Aorta (tissue), 5 donors: ENCODE measurements at places on chromosomes 7 and 10.

GRCh38 chr7:35748371-35748770, 52.5 kb upstream of the SEPTIN7 start:
- DNase-seq, result no peak

DNA sequence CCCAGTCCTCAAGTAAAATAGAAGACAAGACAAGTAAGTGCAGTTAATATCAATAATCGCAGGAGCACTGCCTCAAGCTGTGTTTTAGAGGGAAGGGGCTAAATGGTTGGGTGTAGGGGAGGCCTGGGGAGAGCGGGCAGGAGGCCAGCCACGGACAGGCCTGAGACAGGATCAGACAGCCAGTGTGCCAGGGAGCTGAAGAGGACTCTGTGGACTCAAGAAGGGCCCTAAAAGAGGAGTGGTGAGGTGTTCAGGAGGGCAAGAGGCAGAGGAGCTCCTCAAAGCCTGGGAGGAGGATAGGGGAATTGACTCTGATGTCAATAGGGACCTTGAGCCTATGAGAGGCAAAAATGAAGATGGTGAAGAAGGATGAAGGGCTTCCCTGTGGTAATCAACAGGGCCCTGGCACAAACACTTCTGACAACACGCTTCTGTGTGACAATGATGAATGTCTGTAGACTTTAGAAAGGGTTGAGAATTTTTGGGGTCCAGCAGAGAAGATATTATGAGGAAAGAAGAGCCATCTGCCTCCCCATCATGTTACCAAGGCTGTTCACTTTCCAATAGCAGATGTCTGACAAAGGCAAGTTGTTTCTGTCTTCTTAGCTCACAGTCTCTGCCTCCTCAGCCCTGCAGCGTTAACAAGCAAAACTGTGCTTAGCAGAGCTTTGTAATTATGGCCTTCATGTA, 2.4 kb upstream of the PTPRE start:
- no peak for DNase-seq

GRCh38 chr7:97873606-97874005, 1.4 kb upstream of the ASNS start:
- no peak for DNase-seq

DNA sequence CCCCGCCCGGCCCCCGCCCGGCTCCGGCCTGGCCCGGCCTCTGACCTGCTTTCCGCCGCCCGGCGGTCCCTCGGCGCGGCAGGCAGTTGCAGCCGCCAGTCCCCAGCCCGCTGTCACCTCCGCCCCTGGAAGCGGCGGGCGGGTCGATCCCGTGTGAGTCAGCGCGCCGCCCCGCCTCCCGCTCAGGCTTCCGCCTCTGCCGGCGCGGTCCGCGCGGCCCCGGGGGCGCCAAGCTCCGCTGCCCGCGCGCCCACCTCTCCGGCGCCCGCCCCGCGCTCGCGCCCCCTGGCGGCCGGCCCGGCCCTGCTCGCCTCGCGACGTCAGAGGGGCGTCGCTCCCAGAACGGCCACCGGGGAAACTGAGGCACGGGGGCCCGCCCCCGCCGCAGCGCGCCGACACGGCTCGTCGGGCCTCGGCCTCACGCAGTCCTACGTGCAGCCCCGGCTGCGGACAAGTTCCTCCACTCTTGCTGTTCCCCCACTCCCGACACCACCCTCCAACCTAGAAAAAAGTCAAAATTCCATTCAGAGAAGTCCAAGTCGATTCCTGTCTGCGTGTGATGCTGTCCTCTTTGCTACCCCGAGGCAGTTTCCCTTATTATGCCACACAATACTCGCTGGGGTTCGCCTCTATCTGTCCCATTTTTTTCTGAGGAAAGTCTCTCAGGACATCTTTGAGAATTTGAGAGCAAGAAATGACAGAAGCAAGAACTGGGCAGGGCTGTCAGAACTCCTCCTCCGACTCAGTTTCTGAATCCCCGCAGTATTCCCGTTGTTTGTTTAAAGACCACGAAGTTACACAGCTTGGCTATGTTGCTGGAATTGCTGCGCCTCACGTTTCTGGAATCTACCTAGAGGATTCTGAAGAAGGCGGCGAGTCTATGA, at the start of gene DNMBP:
Gene DNMBP, minus strand, starts transcription at position 155 of the 884 bp plus-strand sequence. CDS start 37,823 bp downstream, outside the sequence.
- DNase-seq, result peak; percentile 90

DNA sequence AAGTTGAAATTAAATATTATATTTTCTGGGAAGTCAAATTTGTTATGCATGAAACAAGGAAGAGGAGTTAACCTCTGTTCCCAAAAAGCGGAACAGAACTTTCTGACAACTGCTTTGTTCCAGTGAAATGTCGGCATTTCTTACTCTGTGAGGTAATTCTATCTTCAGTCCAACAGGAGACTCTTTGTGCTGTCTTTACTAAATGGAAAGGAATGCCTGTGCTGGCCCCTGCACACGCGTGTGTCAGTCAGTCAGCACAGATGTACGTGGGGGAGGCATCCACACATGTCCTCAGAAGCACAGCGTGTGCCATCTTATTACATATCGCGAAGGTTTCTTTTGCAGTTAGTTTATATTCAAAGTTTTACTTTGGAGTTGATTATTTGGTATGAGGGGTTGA, 37.5 kb downstream of the NET1 start:
- DNase-seq, result no peak

DNA sequence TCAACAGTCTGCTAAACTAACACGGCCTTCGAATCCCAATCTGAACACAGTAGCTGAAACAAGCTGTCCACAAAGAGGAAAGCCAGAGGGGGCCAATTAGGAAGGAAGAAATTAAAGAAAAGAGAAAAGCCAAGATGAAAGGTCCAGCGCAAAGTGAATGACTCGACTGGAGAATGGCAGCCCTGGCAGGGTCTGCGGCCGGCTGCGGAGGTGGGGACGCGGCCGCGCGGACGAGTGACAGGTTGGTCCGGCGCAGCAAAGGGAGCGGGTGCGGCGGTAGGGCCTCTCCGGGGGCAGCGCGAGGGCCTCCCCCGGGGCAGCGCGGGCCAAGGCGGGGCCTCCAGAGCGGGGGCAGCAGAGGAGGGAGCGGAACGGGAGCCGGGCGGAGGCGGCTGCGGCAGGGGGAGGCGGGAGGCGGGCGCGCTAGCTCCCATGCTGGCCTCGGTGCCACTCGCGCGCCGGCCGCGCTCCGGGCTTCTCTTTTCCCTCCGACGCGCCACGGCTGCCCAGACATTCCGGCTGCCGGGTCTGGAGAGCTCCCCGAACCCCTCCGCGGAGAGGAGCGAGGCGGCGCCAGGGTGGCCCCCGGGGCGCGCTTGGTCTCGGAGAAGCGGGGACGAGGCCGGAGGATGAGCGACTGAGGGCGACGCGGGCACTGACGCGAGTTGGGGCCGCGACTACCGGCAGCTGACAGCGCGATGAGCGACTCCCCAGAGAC, at the start of gene VWC2:
Gene VWC2, plus strand, starts transcription at position 421 of the 718 bp plus-strand sequence. CDS start 1,798 bp downstream, outside the sequence.
- DNase-seq, result no peak

- DNase-seq, result no peak
These were observed 598 bp downstream of the JAZF1 start for GRCh38 chr7:28180031-28180363.

DNA sequence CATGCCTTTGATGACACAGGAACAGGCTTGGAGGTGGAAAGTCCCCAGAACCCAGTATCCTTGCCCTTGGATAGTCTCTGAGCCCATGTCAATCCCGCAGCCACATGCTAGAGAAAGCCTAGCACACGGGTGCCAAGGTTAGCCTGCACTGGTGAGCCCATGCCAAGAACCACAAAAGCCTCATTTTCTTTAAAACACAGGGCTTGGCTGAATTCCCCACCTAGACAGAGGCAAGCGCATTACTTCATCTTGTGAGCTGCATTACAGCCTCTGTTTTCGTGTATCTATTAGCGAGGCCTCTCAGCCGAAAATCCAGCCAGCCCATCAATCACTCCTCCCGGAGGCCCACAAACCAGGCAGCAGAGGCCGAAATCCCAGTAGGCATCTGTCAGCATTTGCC, 314.9 kb upstream of the AUTS2 start:
- DNase-seq, result peak; percentile 54

DNA sequence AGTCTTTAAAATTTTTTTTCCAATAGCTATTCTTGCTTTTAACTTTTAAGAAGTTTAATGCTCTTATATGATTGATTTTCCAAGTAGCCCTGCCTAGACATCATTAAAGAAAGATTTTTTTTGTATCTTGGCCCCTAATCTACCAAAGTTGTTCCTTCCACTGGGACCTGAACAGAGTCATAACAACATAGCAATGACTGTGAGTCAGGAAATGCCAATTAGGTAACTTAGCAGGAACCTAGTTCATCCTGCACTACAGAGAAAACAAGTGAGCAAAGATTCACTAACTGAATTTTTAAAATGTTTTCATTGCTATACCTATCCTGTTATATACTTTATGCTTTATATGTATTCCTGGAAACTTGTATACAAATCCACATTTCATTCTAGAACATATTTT, 284.7 kb downstream of the BICC1 start:
- DNase-seq, result no peak

DNA sequence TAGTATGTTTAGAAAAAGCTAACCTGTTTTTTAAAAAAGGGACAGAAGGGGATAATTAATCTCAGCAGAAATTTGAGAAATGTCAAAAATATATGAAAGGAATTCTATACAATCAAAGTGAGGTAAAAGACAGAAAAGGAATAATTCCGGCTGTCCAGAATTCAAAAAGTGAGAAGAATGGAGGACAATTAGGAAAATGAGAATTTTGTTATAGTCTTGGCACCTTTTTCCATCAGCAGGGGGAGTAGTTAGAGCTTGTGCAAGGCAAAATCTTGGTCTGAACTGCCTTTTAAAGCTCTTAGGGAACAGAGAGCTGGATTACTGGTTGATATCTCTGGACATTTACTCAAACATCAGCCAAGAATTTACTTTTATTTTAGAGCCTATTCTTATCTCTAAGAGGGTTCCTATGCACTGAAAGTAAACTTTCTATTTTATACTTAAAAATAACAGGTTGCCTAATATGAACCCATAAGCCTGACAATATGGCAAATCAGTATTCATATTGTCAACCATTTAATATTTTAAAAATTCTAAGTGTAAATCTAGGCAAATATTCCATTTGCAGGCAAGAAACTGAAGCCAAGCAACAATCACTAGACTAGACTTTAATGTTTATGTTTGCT, 185.6 kb downstream of the ANK3 start:
- DNase-seq, result no peak

- DNase-seq, result no peak
These were observed 15.4 kb downstream of the CUX1 start for GRCh38 chr7:101832685-101833375.

GRCh38 chr10:103712898-103713498, 142.4 kb downstream of the SH3PXD2A start:
- peak; percentile 82 for DNase-seq

GRCh38 chr7:37408291-37409228, 40.1 kb downstream of the ELMO1 start:
- DNase-seq, result no peak

GRCh38 chr7:153193144-153193595, 433.6 kb downstream of the ACTR3B start:
- no peak for DNase-seq

DNA sequence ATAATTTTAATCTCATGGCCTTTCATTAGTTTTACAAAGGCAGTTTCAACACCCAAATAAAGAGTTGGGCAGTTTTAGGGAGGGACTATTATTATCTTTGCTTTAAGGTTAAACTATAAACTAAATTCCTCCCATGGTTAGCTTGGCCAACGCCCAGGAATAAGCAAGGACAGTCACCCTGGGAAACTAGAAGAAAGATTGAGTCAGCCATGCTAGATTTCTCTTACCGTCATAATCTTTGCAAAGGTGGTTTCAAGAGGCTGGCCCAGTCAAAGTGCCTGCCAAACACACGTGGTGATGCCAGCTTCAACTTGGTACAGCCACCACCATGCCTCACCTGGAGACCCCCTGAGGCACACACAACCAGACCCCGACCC, 317.4 kb upstream of the SP8 start:
- DNase-seq, result no peak

DNA sequence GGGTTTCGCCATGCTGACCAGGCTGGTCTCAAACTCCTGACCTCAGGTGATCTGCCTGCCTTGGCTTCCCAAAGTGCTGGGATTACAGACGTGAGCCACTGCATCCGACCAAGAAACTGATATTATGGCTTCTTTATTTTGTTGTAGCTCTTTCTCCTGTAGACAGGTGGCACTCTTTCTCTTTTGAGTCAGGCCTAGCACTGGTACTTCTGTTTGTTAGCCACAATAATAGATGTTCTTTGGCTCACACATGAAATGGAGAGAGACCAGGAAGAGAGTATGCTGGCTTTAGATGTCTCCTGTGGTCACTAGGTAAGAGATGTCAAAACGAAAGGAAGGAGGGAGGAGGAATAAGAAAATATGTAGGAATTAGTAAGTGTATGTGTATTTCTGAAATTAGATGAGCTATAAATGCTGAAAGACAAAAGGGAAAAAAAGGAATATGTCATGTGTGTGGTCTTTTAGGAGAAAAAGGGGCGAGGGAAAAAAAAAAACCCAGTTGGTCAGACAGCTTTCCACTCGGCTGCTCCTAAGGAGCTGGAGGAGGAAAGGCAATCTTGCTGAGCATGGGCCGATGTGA, 78.7 kb downstream of the CLEC2L start:
- DNase-seq, result no peak

- no peak for DNase-seq
These were observed 31.9 kb downstream of the RPS24 start for GRCh38 chr10:78065611-78066010.

- no peak for DNase-seq
These were observed 51.8 kb upstream of the BET1 start for GRCh38 chr7:94055963-94056362.

DNA sequence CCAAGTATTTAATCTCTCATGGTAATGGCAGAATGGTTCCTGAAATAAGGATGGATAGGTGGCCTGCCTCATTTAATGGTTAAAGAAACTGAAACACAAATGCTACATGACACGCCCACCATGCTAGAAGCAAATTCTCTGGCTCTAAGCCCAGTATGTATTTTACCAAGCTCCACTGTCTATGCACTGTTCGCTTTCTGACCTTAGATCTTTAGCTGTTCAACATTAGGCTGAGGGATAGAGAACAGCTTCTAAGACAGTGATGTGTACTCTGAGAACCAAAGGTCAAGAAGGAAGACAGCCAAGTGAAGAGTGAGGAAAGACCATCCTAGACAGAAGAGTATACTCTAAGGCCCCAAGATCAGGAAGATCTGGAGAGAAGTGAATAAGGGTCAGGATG, 26.6 kb downstream of the FAM3C start:
- no peak for DNase-seq

DNA sequence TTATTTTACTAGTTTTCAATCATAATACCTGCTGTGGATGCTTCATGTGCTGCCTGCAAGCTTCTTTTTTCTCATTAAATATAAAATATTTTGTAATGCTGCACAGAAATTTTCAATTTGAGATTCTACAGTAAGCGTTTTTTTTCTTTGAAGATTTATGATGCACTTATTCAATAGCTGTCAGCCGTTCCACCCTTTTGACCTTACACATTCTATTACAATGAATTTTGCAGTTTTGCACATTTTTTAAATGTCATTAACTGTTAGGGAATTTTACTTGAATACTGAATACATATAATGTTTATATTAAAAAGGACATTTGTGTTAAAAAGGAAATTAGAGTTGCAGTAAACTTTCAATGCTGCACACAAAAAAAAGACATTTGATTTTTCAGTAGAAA, 103.0 kb downstream of the PTEN start:
- no peak for DNase-seq

DNA sequence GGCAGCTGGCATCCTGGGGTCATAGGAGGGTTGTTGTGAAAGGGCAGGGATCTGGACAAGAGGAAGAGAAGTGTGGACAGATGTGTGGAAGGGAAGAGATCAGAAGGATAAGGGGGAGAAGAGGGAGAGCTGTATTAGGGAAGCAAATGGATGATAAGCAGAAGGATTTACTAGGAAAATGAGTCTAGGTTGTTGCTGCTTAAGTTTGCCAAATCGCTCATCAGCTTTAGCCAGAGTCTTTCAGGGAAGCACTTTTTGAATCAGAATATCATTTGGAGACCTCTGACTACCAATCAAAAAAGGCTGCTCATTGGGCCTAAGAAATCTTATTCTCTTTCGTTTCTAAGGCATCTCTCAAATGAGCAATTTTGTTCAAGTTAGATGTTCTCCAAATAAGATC, 2.6 kb upstream of the CSGALNACT2 start:
- no peak for DNase-seq
